ENCODE measurements at places on chromosomes 6 and 20.

GRCh38 chr6:6179858-6180623 lies 140.4 kb downstream of the F13A1 start:
- DNase-seq, result no peak

DNA sequence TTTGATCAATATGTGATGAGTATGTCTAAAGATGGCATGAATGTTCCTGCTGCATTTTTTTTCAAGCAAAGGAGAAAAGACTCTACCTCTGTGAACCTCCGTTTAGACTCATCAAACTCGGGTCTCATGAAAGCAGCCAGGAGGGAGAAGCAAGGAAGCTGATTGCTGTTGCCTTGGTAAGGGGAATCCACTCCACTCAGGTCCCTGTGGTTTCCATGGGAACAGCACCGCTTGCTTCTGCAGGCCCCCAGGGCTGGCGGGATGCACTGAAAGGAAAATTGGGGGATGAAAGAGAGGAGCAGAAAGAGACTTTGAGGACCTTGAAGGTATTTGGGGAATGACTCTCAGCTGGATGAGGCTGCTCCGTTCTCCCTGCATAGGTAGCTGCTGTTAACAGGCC lies 249.6 kb upstream of the RIN2 start:
- no peak for DNase-seq

GRCh38 chr6:4264601-4265000 lies 129.2 kb upstream of the ECI2 start:
- no peak for DNase-seq

DNA sequence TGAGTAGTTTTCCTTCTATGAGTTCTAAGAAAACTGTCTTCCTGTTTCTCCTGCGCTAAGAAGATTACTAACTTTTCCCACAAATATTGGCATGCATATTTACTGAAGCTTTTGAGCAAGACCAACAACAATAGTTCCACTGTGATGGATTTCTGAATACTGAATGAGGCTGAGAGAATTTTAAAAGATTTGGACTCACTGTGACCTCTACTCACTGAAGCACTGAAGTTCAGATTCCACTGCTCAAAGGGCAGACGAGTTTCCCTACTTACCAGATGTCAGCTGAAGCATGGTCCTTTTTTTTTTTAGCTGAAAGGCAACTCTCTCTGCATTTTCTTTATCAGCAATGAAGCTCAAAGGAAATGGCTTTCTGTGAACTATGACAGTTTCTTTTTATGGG lies 718.5 kb downstream of the RFPL4B start:
- DNase-seq, result peak; percentile 91

DNA sequence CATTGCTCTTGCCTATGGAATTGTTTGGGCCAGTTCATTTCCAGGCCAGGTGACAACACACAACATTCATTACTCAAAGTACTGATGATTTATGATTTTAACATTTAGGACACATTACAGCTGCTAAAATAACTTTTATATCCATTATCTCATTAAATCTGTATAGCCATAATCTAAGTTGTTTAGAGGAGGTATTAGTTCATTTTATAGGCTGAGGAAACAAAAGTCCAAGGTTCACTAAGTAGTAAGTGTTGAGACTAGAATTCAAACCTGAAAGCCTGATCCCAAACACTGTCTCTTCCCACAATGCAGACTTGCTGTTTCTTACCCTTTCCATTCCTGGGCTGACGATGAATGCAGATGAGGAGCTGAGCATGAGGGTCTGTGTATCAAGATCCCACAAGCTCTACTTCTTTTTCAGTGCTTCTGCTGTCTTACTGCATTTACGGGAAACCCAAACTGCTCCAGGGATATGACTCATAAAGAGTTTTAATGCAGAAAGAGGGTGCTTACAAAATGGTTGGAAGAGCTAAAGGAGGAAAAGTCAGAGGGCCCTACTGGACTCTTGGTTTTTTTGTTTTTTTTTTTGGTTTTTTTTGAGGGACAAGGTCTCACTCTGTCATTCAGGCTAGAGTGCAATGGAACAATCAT lies 17.9 kb downstream of the TENT5A start:
- no peak for DNase-seq

- DNase-seq, result no peak
Observed at GRCh38 chr6:12269110-12269509, 21.1 kb upstream of the EDN1 start.

GRCh38 chr20:43751167-43752050 lies 24.6 kb upstream of the GTSF1L start:
- peak; percentile 92 for DNase-seq

DNA sequence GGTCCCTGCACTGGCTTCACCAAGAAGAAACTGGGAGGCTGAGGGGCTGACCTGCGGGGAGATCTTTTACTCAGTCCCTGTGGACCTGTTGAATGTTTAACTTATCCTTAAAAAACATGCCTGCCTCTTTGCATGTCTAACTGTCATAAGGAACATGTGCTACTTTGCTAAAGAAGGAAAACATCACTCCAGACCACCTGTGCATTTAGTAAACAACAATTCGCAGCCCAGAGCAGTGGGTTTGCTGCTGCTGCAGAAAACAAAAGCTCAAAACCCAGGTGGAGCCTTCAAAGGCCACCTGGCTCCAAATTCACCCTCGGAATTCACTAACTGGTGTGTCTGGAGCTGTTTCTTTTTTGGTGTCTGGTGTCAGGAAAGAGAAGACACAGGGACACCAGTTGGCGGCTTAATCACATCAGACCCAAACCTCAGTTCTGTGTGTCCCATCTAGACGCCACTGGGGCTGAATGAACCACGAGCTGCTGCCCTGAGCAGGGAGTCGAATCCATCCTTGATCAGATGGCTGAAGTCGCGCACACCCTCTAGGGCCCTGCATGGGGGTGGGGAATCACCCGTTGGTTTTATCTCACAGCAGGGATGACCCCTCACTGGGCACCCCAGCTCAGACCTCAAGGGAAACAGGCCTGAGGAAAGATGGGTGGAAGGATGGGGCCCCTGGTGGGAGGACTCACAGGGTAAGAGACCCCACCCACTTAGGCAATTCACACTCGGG lies 344.3 kb downstream of the PREX1 start:
- no peak for DNase-seq

DNA sequence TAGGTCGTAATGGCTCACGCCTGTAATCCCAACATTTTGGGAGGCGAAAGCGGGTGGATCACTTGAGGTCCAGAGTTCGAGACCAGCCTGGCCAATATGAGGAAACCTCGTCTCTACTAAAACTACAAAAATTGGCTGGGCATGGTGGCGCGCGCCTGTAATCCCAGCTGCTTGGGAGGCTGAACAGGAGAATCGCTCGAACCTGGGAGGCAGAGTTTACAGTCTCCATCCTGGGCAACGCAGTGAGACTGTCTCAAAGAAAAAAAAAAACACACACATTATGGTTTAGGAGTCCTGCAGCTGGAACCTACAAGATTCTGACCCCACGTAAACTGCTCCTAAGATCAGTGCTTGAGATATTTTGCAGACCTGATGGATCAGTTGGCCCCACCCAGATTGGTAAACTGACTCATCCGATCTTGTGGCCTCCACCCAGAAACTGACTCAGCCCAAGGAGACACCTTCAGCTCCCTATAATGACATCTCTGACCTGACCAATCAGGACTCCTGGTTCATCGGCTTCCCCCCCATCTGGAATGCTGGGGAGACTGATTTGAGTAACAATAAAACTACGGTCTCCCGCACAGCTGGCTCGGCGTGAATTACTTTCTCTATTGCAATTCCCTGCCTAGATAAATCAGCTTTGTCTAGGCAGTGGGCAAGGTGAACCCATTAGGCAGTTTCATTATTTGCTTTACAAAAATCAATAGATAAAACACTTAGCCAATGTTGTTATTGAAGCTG lies 96.2 kb upstream of the BTN3A2 start:
- DNase-seq, result peak; percentile 35

- no peak for DNase-seq
Observed at GRCh38 chr6:167130008-167130677, 7.2 kb downstream of the CCR6 start.

DNA sequence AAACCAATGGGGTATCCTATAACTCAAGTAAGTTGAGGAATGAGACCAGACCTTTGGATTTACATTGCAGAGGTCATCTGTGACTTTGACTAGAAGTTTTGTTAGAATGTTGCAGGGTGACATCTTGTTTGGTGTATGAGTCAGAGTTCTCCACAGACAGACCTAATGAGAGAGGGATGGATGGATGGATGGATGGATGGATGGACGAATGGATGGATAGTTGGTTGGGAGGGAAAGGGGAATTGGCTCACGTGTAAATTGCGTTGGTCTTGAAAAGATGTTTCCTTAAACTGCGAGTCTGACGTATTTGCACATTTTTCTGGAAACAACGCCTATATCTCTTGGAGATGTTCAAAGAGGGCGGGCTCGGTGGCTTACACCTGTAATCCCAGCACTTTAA lies 1.0 kb upstream of the MTRES1 start:
- DNase-seq, result no peak

GRCh38 chr6:118650582-118651281 lies 659 bp downstream of the CEP85L start:
- no peak for DNase-seq

GRCh38 chr6:29641430-29642148 lies 8.6 kb upstream of the GABBR1 start:
- no peak for DNase-seq

GRCh38 chr6:33990061-33990541 lies 155.8 kb downstream of the GRM4 start:
- DNase-seq, result no peak

GRCh38 chr6:72417759-72418158 lies 204.1 kb upstream of the KCNQ5 start:
- no peak for DNase-seq

DNA sequence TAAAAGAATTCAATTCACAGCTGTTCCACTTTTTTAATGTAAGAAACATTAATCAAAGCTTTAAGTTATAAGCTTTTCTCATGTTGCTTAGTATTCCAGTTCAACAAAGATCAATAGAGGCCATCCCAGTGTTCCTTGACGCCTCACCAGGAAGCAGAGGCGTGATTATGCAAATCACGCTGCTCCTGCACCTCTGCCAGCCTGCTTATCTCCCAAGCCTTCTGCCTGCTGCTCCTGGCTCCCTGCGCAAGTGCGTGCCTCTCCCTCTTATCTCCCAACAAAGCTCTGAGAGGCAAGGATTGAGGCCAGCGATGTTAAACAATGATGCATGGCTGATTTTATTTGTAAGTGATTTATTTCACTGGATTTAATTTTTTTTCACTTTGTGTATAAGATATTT lies 42.8 kb downstream of the INSM1 start:
- peak; percentile 7 for DNase-seq

GRCh38 chr6:150991487-150991886 lies 126.0 kb downstream of the MTHFD1L start:
- no peak for DNase-seq

DNA sequence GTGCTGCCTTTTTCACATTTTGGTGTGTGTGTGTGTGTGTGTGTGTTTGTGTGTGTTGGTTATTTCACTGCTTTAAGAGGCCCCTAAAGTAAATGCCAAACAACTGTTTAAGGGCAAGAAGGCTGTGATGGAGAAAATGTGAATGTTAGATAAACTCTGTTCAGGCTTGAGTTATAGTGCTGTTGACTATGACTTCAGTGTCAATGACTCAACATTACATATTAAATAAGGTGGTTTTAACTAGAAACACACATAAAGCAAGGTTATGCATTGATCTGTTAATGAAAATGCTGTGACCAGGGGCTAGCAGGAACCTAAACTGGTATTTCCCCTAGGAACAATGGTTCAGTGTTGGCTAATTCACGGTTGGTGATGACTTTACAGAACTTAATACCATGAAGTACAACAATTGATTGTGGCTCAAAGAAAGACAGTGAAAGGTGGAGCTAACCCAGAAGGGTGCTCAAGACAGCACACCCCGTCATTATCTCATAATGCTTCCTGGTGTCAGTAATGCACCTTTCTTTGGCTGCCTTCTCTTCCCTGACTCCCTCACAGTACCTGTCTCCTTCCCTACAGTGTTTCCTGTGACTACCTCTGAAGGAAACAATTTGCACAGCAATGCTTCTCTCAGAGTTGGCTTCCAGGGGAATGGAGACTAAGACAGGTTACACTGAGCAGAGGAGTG lies 116.1 kb downstream of the RIN2 start:
- DNase-seq, result no peak

DNA sequence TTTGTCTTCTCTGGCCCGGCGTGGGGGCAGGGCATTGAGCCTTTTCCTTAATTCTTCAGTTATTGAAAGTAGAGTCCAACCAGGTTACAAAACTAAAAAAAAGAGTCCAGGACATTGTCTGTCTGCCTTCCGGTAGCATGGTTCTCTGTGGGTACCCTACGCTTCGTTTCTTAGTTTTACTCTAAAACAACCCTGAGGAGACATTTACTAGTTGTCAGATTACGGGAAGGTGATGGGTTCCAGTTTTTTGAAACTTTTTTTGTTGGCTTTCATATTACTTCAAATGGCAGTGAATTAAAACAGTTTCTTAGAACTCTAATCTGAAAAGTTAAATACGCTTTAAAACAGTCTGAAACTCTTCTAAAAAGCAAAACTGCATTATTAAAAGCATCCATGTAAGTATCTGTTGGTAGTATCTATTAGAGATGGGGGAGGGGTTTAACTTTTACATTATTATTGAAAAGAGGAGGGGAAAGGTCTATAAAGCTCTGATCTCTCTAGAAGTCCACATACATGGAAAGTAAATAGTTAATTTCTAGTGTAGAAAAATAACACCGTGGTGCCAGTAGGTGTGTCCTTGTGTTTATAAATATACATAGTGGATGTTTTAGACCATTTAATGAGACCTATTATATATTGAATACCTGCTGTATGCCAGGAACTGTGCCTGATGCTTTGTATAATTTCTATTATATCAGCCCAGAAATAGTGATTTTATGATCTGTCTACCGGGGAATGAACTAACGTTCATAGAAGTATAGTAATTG lies 2.2 kb downstream of the BICRAL start:
- peak; percentile 41 for DNase-seq

DNA sequence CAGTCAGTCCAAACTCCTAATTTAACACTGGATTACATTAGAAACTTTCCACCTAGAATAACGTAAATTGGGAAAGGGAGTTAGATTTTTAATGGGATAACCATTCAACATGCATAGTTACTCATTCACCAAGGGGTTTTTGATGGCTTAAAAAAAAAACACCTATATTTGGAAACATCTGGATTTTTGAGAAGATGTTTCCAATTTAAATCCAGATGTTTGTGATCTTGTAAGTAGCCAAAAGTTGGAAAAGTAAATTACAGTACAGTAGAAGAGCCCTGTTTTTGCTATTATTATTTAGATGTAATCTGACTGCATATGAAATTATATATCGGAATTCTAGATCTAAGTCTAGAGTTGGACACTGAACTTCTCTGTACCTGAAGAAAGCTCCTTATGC lies 478.2 kb downstream of the CD83 start:
- no peak for DNase-seq

DNA sequence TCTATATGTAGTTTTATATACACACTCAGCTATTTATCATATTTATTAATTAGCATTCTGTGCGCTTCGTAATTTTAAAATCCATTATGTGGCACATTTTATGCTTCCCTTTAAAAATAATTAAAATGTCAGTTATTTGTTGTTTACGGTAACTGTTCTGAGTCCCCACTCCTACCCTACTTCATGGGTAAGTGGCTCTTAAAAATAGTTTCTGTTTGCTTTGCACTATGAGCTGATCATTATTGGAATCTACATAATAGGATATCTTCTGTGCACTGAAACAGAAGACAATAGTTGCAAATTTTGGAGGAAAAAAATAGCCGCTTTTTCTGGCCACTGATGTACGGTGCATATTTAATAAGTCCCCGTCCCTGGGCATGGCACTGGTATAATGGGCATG lies 25.2 kb downstream of the LCA5 start:
- no peak for DNase-seq

- no peak for DNase-seq
Observed at GRCh38 chr6:64733433-64733832, 973.6 kb downstream of the EYS start.

- DNase-seq, result no peak
Observed at GRCh38 chr6:155253337-155253736, 10.5 kb upstream of the CLDN20 start.

GRCh38 chr6:42448391-42448790 lies 3.3 kb downstream of the TRERF1 start:
- DNase-seq, result no peak
